ENCODE measurements at places on chromosomes 16 and 17. TPM values are rescaled to one million over a fixed set of nuclear protein-coding genes. Genes with fewer than 3 reads are reported as not detected.

DNA sequence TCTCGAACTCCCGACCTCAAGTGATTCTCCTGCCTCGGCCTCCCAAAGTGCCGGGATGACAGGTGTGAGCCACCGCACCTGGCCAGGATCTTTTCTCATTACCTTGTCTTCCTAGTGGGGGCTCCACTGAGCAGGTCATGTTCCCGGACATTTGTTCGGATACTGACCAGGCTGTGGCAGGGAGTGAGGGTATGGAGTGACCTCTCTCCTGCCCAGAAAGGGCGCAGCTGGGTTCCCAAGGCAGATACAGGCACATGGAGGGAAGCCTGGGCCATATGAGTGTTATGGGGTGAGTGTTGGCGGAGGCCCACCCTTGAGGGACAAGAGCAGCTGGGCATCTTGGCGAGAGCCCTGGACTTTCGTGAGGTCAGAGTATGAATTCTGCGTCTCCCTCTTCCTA is 5.5 kb downstream of the SERPINF1 start:
- DNase-seq, result no peak
- H3K27me3 ChIP-seq, result peaks cover 29% of the 10 kb centered on the region
- no peak overlapping the region for H3K4me3 ChIP-seq
- no peaks in the 10 kb centered on the region for H3K36me3 ChIP-seq
- H3K27ac ChIP-seq, result peak overlapping the region; percentile 46

GRCh38 chr16:83374979-83375378 is 432.8 kb upstream of the HSBP1 start:
- DNase-seq, result no peak
- H3K27me3 ChIP-seq, result no peaks in the 10 kb centered on the region
- no peak overlapping the region for H3K27ac ChIP-seq
- H3K4me1 ChIP-seq, result peaks cover 8% of the 10 kb centered on the region
- H3K4me3 ChIP-seq, result no peak overlapping the region
- H3K36me3 ChIP-seq, result no peaks in the 10 kb centered on the region

- peaks cover 20% of the 10 kb centered on the region for H3K4me1 ChIP-seq
- DNase-seq, result peak; percentile 22
- peak overlapping the region; percentile 82 for H3K27ac ChIP-seq
- peaks cover 10% of the 10 kb centered on the region for H3K36me3 ChIP-seq
- peak overlapping the region; percentile 88 for H3K4me3 ChIP-seq
Measured at GRCh38 chr16:30430428-30430970, 669 bp upstream of the DCTPP1 start.

DNA sequence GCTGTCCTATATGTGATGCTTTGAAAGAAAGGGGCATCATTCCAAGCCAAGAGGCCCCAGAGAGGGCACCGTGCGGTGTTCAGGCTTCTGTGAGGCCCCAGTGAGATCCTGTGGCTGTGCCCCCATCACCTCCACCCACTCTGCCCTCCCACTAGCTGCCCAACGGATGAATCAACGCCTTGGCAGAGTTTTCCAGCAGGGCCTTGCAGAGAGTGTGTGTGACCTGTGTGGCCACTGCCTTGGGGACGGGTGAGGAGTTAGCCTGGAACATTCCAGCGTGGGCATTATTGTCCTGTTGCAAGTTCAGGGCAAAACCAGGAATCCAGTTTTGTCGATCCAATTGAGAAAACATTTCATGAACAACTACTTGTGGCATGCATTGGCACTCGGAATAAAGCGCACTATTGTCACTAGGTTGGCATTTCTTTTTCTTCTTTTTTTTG is 53.7 kb downstream of the SF3B3 start:
- no peak overlapping the region for H3K4me3 ChIP-seq
- H3K27ac ChIP-seq, result peak overlapping the region; percentile 22
- peaks cover 11% of the 10 kb centered on the region for H3K36me3 ChIP-seq
- H3K4me1 ChIP-seq, result peaks cover 67% of the 10 kb centered on the region
- DNase-seq, result no peak

- peaks cover 34% of the 10 kb centered on the region for H3K4me1 ChIP-seq
- peaks cover 26% of the 10 kb centered on the region for H3K36me3 ChIP-seq
- peak overlapping the region; percentile 21 for H3K4me3 ChIP-seq
- peak; percentile 47 for DNase-seq
Measured at GRCh38 chr16:84884596-84885341, 65.0 kb downstream of the CRISPLD2 start.

DNA sequence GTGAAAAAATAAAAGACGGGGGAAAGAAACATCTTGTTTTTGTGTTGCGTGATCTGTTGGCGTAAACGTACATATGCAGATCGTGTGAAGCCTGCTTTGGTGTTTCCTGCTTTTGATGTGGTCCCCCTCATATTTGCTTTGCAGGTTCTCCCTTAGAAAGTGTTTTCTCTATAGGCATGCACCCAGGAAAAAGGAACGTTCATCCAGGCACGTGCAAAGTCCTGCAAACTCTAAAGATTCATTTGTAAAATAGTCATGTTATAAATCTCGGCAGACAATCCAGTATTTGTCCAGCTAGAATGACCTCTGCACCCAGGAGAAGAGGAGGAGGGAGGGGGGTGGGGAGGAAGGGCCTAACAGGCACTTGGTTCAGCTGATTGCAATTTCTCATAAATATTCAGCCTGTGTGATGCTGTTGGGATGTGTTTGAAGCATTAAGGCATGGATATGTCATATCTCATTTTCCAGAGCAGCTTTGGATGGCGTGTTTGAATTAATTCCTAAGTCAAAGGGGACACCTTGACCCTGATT is 40.3 kb upstream of the DDX52 start:
- H3K27me3 ChIP-seq, result peaks cover 13% of the 10 kb centered on the region
- DNase-seq, result no peak
- H3K4me1 ChIP-seq, result no peaks in the 10 kb centered on the region
- no peak overlapping the region for H3K4me3 ChIP-seq

DNA sequence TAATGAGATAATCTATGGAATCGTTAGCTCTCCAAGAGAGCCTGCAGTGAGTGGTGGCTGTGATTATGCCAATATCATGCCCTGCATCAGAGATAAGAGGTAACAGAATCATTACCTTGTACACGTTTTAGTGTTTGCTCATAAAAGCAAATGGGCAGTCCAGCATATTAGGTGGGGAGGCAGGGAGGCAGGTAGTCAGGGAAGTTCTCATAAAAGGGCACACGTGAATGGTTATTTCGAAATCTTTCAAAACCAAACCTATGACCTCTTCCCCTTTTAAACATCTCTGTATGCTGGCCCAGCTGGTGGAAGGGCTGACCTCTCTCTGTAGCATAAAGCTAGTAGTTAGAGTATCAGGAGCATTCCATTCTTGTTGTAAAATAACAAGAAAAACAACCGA is 51.7 kb downstream of the VAT1L start:
- DNase-seq, result no peak
- no peaks in the 10 kb centered on the region for H3K36me3 ChIP-seq
- H3K4me3 ChIP-seq, result no peak overlapping the region
- peaks cover 10% of the 10 kb centered on the region for H3K4me1 ChIP-seq
- H3K27ac ChIP-seq, result no peak overlapping the region
- H3K27me3 ChIP-seq, result peaks cover 3% of the 10 kb centered on the region

DNA sequence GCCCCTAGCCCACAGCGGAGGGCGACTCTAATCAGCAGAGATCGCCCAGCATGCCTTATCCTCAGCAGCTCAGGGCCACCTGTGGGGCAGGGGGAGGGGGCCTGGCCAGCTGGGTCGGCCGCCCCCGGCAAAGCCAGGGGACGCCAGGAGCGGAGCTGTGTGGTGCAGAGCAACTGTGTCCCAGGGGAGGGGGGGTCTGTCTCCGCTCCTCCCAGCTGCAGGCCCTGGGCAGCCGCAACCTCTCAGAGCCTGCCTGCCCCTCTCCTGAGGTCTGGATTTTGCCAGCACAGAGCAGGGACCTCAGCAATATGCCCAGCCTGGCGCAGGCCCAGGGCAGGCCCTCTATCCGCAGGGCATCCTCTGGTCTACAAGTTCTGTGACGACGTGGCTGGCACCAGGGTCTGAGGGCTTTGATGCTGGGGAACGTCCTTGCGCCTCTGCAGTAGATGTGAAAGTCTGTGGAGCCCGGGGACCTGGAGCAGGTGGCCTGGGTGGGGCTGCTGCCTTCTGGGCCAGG is 36.5 kb upstream of the SLC38A10 start:
- H3K4me1 ChIP-seq, result peaks cover 35% of the 10 kb centered on the region
- DNase-seq, result no peak
- peaks cover 4% of the 10 kb centered on the region for H3K27me3 ChIP-seq
- H3K36me3 ChIP-seq, result no peaks in the 10 kb centered on the region
- no peak overlapping the region for H3K4me3 ChIP-seq

GRCh38 chr17:66461343-66461995 is 159.1 kb downstream of the PRKCA start:
- no peak overlapping the region for H3K4me3 ChIP-seq
- H3K4me1 ChIP-seq, result peaks cover under 1% of the 10 kb centered on the region
- no peaks in the 10 kb centered on the region for H3K27me3 ChIP-seq
- no peaks in the 10 kb centered on the region for H3K36me3 ChIP-seq

- H3K36me3 ChIP-seq, result no peaks in the 10 kb centered on the region
- no peaks in the 10 kb centered on the region for H3K4me1 ChIP-seq
- no peak for DNase-seq
- H3K27me3 ChIP-seq, result peaks cover 43% of the 10 kb centered on the region
- H3K4me3 ChIP-seq, result no peak overlapping the region
Measured at GRCh38 chr17:72503556-72503955, 382.7 kb downstream of the SOX9 start.

DNA sequence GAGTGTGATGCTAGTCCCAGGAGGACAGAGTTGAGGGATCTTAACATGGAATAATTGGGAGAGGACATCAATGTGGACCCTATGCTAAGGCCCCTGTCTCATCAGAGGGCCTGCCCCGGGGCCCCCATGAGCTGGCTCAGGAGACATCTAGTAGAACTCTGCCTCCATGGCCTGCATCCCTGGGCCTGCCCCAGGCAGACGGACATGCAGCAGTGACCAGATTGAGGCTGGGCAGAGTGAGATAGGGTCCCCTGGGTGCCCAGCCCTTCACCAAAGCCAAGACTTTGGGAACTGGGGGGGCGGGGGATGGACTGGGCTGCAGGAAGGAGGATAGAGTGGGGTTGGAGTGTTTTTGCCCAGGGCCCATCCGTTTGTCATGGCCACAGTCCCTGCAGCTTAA is 115.2 kb downstream of the CCDC182 start:
- H3K27ac ChIP-seq, result no peak overlapping the region
- DNase-seq, result no peak
- no peak overlapping the region for H3K4me3 ChIP-seq

- no peak overlapping the region for H3K4me3 ChIP-seq
- H3K27me3 ChIP-seq, result no peaks in the 10 kb centered on the region
- no peak for DNase-seq
- no peak overlapping the region for H3K27ac ChIP-seq
- no peaks in the 10 kb centered on the region for H3K4me1 ChIP-seq
Measured at GRCh38 chr16:60041671-60042070, 1307.6 kb upstream of the GOT2 start.

GRCh38 chr17:39738983-39739884 is 1.5 kb downstream of the GRB7 start:
- no peak overlapping the region for H3K27ac ChIP-seq
- no peaks in the 10 kb centered on the region for H3K36me3 ChIP-seq
- DNase-seq, result no peak
- peaks cover 82% of the 10 kb centered on the region for H3K27me3 ChIP-seq
- H3K4me3 ChIP-seq, result peak overlapping the region; percentile 57

GRCh38 chr16:86396901-86397311 is 113.4 kb upstream of the FOXF1 start:
- peaks cover 90% of the 10 kb centered on the region for H3K27me3 ChIP-seq
- no peak overlapping the region for H3K4me3 ChIP-seq
- no peaks in the 10 kb centered on the region for H3K36me3 ChIP-seq
- no peak overlapping the region for H3K27ac ChIP-seq
- no peaks in the 10 kb centered on the region for H3K4me1 ChIP-seq

- no peaks in the 10 kb centered on the region for H3K4me1 ChIP-seq
- H3K36me3 ChIP-seq, result peaks cover 4% of the 10 kb centered on the region
- no peak overlapping the region for H3K4me3 ChIP-seq
- H3K27ac ChIP-seq, result no peak overlapping the region
- DNase-seq, result no peak
Measured at GRCh38 chr17:45924332-45924820, 30.0 kb downstream of the MAPT start.

DNA sequence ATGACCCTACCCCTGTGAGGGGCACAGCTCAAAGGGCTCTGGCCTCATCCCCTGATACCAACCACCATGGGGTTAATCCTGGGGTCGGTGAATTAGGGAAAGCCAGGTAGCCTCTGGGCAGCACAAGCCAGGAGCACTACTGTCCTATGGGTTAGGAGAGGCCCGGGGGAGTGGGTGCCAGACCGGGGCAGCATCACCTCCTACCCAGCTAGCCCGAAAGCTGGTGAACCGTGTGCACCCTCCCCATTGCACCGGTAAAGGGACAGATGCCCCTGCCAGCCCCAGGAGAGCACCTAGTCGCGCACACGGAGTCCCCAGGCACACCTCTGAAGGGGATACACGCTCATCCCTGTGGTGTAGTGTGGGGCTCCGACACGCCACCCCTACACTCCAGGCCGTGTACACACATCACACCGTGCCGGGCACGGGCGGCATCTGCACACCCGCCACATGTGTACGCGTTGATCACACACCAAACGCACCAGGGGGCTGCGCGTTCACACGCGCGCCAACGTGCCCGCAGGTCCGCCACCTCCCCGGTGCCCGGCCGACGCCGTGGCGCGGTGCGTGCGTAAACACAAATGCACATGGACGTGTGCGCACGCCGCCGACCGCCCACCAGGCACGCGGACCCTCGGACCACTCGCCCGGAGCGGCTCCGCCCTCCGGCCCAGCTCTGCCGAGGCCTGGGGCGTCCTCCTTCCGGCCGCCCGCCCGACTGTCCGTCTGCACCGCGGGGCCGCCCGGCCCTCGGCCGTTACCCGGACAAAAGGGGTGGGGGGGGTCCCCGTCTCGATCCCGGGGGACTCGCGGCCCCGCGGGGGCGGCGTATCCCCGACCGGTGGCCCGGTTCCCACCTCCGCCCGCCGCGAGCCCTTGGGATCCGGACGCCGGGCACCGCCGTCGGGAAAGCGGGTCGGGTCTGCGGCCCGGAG is 785 bp downstream of the UBALD1 start:
- H3K27me3 ChIP-seq, result no peaks in the 10 kb centered on the region
- H3K4me1 ChIP-seq, result peaks cover 83% of the 10 kb centered on the region
- peak overlapping the region; percentile 91 for H3K4me3 ChIP-seq
- DNase-seq, result peak; percentile 35

GRCh38 chr16:75928295-75928694 is 202.0 kb upstream of the CPHXL start:
- H3K36me3 ChIP-seq, result no peaks in the 10 kb centered on the region
- H3K27me3 ChIP-seq, result no peaks in the 10 kb centered on the region
- no peak overlapping the region for H3K27ac ChIP-seq
- DNase-seq, result no peak
- no peaks in the 10 kb centered on the region for H3K4me1 ChIP-seq

GRCh38 chr16:70152578-70153302 is 20.8 kb upstream of the CLEC18C start:
- no peak overlapping the region for H3K4me3 ChIP-seq
- H3K4me1 ChIP-seq, result no peaks in the 10 kb centered on the region

- peak; percentile 67 for DNase-seq
- peaks cover 78% of the 10 kb centered on the region for H3K27me3 ChIP-seq
- peak overlapping the region; percentile 77 for H3K27ac ChIP-seq
Measured at GRCh38 chr16:1180549-1181403, 27.9 kb downstream of the CACNA1H start.

Gene EVPLL
- total RNA-seq, result not detected

Gene CEMP1
- not detected for total RNA-seq

Gene OR3A3
- total RNA-seq, result not detected

Gene SLC47A1
- total RNA-seq, result 12.9 TPM

Gene CACNG4
- not detected for total RNA-seq

Gene CHST5
- total RNA-seq, result 0.85 TPM

Gene SOX8
- 0.96 TPM for total RNA-seq

Gene CTRB2
- total RNA-seq, result not detected

Gene KRT14
- not detected for total RNA-seq
